CD4-positive, alpha-beta T cell (primary cell): ENCODE measurements at places on chromosomes 6 and 20.

- DNase-seq = no peak
These were observed 1.3 kb downstream of the SIRPB2 start for GRCh38 chr20:1489764-1490436.

DNA sequence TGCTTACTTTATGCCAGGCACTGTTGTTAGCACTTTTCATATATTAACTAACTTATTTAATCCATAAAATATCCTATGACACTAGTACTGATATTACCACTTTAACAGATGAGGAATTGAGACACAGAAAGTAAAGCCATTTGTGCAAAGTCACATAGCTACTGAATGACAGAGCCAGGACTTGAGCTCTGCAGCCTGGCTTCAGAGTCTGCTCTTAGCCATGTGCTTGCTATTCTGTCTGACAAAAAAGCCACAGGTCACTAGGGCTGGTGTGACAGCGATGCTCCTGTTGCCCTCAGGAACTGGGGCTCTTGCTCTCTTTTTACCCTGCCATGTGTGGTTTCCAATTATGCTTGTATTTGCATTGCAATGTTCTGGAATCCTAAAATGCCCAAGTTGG, 44.7 kb upstream of the RNF8 start:
- no peak for DNase-seq

DNA sequence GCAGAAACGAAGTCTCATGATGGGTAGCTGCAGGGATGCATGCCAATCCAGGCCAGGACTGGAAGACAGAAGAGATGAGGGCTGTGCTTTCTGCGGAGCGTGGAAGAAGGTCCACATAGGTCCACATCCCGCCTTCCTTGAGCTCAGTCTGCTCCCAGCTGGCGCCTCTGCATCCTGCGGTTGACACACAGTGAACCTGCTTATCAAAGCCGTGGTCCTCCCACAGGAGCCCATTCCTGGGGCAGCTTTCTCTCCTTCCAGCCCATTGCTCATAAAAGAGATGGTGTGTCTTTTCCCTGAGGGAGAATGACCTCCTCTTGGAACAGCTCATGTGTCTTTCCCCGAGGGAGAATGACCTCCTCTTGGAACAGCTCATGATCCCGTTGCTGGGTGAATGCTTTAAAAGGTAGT, 225.4 kb downstream of the CDH4 start:
- no peak for DNase-seq

DNA sequence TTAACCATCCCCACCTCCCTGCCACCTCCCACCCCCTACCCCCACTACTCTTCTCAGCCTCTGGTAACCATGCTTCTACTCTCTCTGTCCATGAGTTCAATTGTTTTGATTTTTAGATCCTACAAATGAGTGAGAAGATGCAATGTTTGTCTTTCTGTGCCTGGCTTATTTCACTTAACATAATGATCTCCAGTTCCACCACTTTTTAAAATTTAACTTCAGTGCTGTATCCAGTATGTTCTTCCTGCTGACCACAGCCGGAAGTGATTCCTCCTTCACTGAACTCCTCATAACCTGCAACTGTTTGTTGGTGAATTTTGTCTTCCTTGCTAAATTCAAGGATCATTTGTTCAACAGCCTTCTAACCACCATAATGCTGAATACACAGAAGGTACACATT, 3.9 kb downstream of the MAP7 start:
- DNase-seq = no peak

DNA sequence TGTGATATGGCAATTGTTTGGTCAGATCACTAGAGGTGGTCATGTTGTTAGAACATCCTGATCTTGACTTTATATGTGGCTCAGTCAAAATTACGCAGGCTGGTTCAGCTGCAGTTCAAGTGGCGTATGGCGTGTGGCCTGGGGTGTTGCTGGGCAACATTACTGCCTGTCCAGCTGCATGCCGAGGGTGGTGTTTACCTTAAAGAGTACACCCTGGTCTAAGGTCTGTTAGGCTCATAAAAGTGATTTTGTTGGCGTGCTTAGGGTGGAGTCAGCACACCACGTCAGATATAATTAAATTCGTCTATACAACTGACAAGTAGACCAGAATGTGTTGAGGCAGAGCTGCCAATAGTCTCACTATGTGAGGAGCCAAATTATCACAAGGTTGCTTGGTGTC, 55.6 kb upstream of the NEDD9 start:
- no peak for DNase-seq

DNA sequence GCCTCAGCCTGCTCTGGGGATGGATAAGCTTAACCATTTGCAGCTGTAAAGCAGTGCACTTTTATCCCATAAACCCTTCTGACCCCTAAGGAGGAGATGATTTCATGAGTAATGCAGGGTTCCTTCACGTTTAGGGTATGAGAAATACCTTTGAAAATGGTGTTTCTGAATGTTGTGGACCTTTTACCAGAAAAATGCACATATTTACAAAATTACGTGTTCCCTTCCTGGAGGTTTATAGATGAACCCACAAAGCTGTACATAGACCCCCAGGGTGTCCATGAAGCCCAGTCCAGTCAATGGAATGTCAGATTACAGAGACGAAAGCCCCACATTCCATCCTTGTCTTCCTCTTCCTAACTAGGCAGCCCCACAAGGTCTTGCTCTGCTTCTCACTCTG, 78.6 kb upstream of the INSM1 start:
- no peak for DNase-seq

DNA sequence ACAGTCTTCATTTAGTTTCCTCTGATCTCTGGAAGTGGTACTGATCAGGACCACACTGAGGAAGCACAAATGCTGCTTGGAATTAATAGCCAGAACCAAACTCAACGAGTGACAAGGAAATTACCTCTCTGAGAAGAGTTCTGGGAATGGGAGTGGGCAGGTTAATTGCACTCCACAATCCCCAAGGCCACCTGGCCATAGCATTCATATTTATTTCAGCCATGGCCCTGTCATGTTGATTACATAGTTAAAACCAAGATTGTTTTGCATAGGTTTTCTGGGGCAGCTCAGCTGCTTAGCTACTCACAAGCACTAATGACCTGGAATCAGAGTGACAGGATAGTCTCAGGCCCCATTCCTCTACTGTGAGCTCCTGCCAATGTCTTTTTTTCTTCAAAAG, 230.2 kb upstream of the RIMS1 start:
- no peak for DNase-seq

DNA sequence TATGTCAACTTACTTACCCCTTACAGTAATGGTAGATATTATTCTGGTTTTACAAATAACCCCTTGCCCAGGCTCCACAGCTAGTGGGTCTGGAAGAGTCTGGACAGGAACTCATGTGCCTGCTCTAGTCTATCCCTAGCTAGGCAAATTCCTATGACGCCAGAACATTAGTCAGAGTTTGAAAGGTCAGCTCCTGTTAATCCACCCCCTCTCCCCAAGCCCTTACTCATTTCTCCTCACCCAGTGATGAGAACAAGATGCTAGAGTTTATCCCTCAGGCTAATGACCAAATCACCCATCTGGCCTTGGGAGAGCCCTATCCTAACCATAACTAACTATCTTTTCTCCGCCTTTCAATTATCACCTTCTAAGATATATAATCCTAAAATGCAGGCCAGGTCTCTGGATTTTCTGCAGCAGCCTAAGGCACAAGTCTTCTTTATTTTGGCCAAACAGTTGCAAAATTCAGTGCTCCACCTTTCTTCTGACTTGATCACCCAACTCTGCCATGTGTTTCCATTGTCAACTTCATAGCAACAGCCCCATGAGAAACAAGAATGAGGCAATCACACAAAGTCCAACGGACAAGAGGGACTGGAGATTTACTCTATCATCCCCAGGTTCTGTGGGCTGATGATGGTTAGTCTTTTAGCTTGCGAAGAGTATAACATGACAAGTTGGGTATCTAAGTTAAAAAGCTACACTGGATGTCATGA, 113.3 kb downstream of the TASP1 start:
- DNase-seq = no peak

DNA sequence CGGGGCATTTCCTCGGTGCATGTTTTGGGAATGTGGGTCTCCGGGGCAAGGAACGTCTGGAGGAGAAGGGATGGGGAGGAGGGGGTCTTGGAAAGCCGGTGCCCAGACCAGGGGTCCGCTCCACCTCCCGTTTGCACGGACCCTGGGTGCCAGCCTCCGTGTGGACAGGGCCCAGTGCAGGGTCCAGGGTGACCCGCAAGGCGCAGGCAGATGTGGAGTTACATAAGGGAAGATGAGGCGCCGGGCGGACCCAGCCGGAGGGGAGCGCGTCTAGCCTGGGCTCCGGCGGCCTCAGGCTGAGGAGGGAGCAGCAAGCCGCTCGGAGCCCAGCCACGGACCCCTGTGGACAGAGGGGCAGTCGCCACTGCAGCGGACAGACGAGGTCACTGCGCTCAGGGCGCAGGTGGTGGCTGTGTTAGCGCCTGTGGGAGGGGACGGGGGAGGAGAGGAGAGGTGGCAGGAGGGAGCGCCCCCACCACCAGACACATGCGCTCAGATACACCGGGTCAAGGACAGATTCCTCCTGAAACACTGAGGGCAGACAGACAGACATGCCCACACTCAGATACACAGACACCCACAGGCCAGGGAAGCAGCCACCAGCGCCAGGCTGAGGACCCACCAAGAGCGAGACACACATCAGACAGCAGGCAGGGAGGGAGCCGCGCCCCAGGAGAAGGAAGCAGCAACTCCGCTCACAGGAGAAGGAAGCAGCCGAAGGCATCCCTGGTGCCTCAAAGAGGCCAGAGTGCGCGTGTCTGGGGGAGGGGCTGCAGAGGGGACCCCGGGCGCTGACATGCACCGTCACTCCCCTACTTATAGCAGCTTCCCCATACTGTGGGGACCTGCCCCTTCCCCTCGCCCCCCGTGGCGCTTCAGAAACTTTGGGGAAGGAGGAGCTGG, 839 bp upstream of the HRH3 start:
- DNase-seq = no peak

GRCh38 chr6:159720708-159721107, 6.6 kb upstream of the WTAP start:
- peak; percentile 86 for DNase-seq
